NCI-H2029 (cell line): ENCODE measurements at places on chromosomes 3 and 15.
A peak's percentile ranks its signal among the peaks of the same experiment; 100 is the strongest.

DNA sequence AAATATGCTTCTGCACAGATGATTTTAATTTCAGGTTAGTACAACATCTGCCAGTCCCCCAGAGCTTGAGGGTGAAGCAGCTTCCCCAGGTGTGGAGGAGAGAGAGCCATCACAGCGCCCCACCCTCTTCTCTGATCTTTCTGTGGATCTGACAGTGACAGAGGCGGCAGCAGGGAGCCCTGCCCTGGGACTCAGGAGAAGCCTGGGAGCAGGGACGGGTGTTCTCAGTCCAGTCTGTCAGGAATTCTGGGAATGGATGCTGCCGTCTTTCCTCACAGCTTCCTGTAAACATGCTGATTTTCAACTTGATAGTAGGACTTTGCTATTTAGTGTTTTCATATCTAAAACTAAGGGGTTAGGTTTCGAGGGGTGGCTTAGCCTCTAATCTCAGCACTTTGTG, 11.4 kb upstream of the RAB8B start:
- DNase-seq: no peak

DNA sequence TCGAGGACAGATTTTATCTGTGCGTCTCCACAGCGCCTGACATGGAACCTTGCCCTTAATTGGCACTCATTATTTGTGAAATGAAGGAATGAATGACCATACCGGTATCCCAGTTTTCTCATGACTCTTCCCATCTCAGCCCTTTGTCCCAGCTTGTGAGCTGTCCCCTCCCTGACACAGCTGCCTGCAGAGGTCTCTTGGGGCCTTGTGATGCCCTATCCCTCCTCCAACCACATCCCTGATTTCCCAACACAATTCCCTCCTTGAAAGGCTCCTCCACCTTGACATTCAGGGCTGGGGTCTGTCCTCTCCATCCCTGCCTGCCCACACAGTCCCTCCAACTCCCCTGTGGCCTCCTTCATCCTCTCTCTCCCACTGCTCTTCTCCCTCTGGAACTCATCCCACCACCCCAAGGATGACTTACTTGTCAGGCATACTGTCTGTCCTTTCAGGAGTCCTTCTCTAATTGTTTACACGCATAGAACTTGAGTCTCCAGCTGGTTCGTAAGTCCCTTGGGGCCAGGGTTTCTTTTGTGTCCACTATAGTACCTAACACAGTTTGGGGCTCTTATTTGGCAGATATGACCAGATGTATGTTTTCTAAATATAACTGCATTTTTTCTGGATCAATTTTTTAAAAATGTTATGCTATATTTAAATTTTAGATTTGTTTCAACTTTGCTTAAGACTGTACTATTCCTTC, 35.6 kb upstream of the FILIP1L start:
- DNase-seq: no peak

GRCh38 chr15:70558406-70559264, 204.7 kb downstream of the UACA start:
- no peak for DNase-seq

- DNase-seq: no peak
Measured at GRCh38 chr3:111846039-111846438, 13.0 kb upstream of the PHLDB2 start.

- DNase-seq: no peak
Measured at GRCh38 chr3:15329046-15330005, 3.1 kb downstream of the SH3BP5 start.

- peak; percentile 88 for DNase-seq
Measured at GRCh38 chr3:149277331-149277813, 55.7 kb upstream of the CP start.

- DNase-seq: no peak
Measured at GRCh38 chr3:62134061-62134496, 239.3 kb downstream of the FEZF2 start.

DNA sequence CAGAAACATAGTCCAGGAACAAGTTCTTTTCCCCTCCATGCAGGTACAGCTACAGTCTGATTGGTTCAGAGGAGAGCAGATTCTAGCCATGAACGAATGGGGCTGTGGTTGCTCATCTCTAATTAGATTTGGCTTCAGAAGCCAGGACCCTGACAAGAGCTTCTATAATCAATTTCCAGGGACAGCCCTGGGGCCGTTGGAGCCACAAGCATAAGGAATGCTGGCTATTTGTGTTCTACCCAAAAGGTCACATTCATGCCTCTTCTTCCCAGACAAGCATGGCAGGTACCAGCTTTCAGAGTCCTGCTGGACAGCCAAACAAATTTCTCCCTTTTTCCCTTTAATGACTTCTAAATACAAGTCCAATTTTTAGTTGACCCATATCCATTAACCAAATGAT, 215.5 kb upstream of the LRTM1 start:
- DNase-seq: no peak
